ENCODE measurements at places on chromosomes 5 and 9. TPM values are rescaled to one million over a fixed set of nuclear protein-coding genes. Genes with fewer than 3 reads are reported as not detected.

SMIM33 gene
- not detected for total RNA-seq

SAXO1 gene
- not detected for total RNA-seq

PDE4D gene
- 63.7 TPM for total RNA-seq

OR1J2 gene
- total RNA-seq = 0.19 TPM

DOCK8 gene
- 3.2 TPM for total RNA-seq

SPINK6 gene
- total RNA-seq = not detected

CATSPER3 gene
- under 0.01 TPM for total RNA-seq

FOXD1 gene
- under 0.01 TPM for total RNA-seq

CDC20B gene
- total RNA-seq = 0.19 TPM

MBLAC2 gene
- total RNA-seq = 9.3 TPM

FYB1 gene
- not detected for total RNA-seq

CCDC192 gene
- not detected for total RNA-seq

CDX1 gene
- total RNA-seq = not detected

SLC6A18 gene
- not detected for total RNA-seq

INSL6 gene
- total RNA-seq = not detected
